Breast epithelium (tissue), 4 donors: ENCODE measurements at places on chromosomes 2 and 18.
A peak's percentile ranks its signal among the peaks of the same experiment; 100 is the strongest.

DNA sequence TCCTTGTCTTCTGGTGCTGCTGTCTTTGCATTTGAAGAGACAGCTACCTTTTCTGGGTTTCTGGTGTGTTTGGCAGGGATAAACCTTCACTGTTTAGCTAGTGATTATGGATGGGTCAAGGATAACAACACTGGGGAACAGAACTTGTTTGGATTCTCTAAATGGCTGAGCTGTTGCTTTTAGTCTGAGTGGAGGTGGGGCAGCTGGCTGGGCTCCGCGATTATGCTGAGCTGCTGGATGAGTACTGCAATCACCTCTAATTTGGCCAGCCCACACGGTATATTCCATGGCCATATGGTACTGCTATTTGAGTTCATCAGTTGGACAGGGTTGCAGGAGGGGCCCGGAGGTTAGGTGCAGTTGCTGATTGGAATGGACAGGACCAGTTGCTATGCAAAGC is 361.6 kb upstream of the TFPI start:
- H3K36me3 ChIP-seq: no peaks in the 10 kb centered on the region
- no peak for DNase-seq
- H3K27ac ChIP-seq: no peak overlapping the region
- H3K4me1 ChIP-seq: no peaks in the 10 kb centered on the region

DNA sequence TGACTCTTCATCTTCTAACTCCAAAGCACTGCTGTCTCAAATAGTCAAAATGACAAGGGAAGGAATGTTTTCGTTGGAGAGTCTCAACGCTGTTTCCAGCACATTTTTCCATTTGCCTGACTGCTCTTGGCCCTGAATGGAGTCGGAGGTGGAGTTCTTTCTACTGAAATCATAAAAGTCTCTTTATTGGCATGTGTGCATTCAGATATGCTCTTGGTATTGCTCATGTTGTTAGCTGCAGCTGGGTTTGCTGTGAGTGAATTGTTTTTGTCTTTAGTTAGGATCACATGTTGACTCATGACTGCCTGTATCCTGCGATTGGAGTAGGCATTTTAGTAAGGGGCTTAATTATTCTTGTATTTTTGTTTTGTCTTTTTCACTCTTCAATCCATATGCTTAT is 16.8 kb downstream of the TMEM17 start:
- no peak overlapping the region for H3K4me3 ChIP-seq
- H3K36me3 ChIP-seq: no peaks in the 10 kb centered on the region
- no peak overlapping the region for H3K27ac ChIP-seq
- no peak for DNase-seq
- no peaks in the 10 kb centered on the region for H3K4me1 ChIP-seq

DNA sequence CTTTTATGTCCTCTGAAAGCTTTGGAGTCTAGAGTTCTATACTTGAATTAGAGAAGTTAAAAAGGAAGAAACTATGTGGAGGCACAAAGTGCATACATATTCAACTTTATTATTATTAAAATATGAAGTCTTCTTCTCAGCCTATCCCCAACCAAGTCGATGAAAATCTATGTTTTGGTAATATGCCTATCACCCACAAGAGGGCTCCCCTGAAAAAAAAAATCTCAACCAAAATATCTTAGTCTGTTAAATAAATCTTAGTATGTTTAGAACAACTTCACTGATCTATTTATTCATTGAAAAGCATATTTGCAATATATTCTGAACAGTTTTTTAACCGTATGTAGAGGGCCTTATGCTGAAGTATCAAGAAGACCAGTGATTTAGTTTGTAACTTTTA is 804.5 kb downstream of the TDRD15 start:
- DNase-seq: no peak
- no peak overlapping the region for H3K27ac ChIP-seq
- no peak overlapping the region for H3K4me3 ChIP-seq
- H3K36me3 ChIP-seq: no peaks in the 10 kb centered on the region
- H3K4me1 ChIP-seq: no peaks in the 10 kb centered on the region

GRCh38 chr2:46521215-46521683 is 41.9 kb downstream of the TMEM247 start:
- peak overlapping the region; percentile 34 for H3K27ac ChIP-seq
- H3K27me3 ChIP-seq: no peaks in the 10 kb centered on the region
- no peaks in the 10 kb centered on the region for H3K4me1 ChIP-seq
- DNase-seq: no peak

DNA sequence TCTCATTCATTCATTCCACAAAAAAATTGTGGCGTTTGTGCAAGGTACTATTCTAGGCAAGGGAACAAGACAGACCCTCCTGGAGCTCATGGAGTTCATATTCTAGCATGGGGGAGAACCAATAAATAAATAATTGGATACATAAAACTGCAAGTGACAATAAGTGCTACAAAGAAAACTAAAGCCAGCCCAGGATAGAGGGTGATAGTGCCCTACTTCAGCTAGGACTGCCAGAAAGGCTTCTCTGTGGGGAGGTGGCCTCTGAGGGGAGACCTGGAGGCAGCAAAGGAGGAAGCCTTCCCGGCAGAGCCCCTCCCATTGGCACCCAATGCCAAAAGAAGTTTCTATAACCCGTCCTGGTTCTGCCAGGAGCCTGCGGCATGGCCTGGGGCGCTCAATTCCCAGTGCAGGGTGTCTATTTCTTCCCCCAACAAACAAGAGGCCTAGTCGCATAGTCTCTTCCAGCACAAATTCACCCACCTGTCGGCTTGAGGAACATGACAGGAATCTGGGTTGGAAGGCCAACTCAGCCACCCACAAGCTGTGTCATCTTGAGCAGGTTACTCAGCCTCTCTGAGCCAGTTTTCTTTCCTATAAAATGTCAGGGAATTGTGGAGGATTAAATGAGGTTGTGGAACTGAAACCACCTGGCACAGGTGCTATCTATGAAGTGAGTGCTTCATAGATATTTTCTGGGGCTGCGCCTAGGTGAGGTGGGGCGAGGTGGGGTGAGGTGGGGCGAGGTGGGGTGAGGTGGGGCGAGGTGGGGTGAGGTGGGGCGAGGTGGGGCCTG is 94.3 kb downstream of the ZFP36L2 start:
- DNase-seq: peak; percentile 76
- H3K27me3 ChIP-seq: no peaks in the 10 kb centered on the region
- no peaks in the 10 kb centered on the region for H3K36me3 ChIP-seq

- no peaks in the 10 kb centered on the region for H3K36me3 ChIP-seq
- H3K27me3 ChIP-seq: no peaks in the 10 kb centered on the region
- DNase-seq: no peak
- H3K4me1 ChIP-seq: no peaks in the 10 kb centered on the region
- no peak overlapping the region for H3K27ac ChIP-seq
Measured at GRCh38 chr2:111999809-112000208, 55.3 kb upstream of the TMEM87B start.

DNA sequence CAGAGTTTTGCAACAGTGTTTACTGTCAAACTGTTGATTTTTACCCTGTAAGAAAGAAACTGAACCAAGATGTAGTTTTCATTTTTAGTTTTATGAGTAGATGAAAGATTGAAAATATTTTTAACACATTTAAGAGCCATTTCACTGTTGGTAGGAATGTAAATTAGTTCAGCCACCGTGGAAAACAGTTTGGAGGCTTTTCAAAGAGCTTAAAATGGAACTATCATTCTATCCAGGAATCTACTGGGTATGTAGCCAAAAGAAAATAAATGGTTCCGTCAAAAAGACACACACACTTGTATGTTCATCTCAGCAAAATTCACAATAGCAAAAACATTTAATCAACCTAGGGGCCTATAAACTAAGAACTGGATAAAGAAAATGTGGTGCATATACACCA is 729.8 kb upstream of the CDH7 start:
- no peaks in the 10 kb centered on the region for H3K27me3 ChIP-seq
- no peak for DNase-seq
- H3K36me3 ChIP-seq: no peaks in the 10 kb centered on the region
- H3K27ac ChIP-seq: no peak overlapping the region

GRCh38 chr18:23209031-23209430 is 73.7 kb downstream of the CABLES1 start:
- H3K27ac ChIP-seq: no peak overlapping the region
- no peaks in the 10 kb centered on the region for H3K4me1 ChIP-seq
- no peak overlapping the region for H3K4me3 ChIP-seq
- H3K36me3 ChIP-seq: no peaks in the 10 kb centered on the region
- DNase-seq: no peak

GRCh38 chr2:22281033-22281432 is 1103.9 kb upstream of the KLHL29 start:
- H3K4me3 ChIP-seq: no peak overlapping the region
- H3K36me3 ChIP-seq: no peaks in the 10 kb centered on the region
- no peak overlapping the region for H3K27ac ChIP-seq
- H3K4me1 ChIP-seq: no peaks in the 10 kb centered on the region

DNA sequence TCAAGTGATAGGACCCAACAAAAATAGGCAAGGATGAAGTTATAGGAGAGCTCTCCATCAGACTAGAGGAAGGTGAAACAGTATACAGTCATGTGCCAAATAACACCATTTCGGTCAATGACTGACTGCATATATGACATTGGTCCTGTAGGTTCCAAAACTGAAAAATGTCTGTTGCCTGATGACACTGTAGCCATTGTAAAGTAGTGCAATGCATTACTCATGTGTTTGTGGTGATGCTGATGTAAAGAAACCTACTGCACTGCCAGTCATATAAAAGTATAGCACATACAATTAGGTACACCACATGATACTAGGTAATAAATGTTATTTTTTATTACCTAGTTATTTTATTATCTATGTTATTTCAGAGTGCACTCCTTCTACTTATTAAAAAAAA is 147.9 kb downstream of the GREB1L start:
- H3K36me3 ChIP-seq: no peaks in the 10 kb centered on the region
- DNase-seq: no peak
- H3K27me3 ChIP-seq: no peaks in the 10 kb centered on the region

DNA sequence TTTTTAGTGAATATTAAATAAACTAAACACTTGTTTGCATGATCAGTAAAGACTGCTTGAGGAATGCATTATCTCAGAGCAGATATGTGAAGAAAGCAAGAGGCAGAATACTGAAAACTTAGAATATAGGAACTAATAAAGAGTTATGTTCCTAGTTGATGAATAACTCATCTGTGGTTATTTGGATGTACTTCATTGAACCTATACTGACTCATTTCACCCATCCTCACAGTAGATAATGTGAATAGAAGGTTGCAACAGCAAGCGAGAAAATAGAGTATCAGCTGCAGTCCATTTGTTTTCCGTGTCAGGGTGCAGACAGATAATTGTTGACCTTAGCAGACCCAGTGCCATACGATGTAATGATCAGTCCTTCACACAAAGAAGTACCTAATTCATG is 945.7 kb upstream of the LRRTM1 start:
- no peak overlapping the region for H3K27ac ChIP-seq
- DNase-seq: no peak

GRCh38 chr2:84946204-84947009 is 24.6 kb upstream of the KCMF1 start:
- no peaks in the 10 kb centered on the region for H3K4me1 ChIP-seq
- no peaks in the 10 kb centered on the region for H3K27me3 ChIP-seq
- H3K36me3 ChIP-seq: no peaks in the 10 kb centered on the region
- H3K27ac ChIP-seq: no peak overlapping the region
- DNase-seq: no peak
- no peak overlapping the region for H3K4me3 ChIP-seq

DNA sequence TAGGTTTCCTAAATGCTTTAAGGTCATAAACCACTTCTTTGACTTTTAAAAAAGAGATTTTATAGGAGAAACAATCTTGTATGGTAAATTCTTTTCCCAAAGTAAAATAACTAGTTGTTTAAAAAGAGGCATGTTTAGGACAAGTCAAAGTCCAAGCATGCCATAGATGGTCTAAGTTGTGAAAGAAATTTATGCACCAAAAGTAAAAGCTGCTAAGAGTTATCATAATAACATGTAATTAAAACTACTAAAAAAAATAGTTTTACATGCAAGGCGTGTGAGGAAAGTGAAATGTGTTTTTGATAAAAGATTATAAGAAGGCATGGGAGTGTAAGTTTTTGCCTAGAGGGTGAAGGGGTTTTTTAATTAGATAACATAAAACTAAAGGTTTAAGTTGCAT is 22.5 kb downstream of the FAM210A start:
- H3K4me3 ChIP-seq: no peak overlapping the region
- H3K27me3 ChIP-seq: no peaks in the 10 kb centered on the region
- no peaks in the 10 kb centered on the region for H3K36me3 ChIP-seq
- no peaks in the 10 kb centered on the region for H3K4me1 ChIP-seq
